ENCODE measurements at places on chromosomes 7 and 10.

- DNase-seq = no peak
Measured at GRCh38 chr7:52447581-52448180, 587.8 kb upstream of the POM121L12 start.

- no peak for DNase-seq
Measured at GRCh38 chr7:27200761-27201579, 1.1 kb upstream of the HOXA13 start.

DNA sequence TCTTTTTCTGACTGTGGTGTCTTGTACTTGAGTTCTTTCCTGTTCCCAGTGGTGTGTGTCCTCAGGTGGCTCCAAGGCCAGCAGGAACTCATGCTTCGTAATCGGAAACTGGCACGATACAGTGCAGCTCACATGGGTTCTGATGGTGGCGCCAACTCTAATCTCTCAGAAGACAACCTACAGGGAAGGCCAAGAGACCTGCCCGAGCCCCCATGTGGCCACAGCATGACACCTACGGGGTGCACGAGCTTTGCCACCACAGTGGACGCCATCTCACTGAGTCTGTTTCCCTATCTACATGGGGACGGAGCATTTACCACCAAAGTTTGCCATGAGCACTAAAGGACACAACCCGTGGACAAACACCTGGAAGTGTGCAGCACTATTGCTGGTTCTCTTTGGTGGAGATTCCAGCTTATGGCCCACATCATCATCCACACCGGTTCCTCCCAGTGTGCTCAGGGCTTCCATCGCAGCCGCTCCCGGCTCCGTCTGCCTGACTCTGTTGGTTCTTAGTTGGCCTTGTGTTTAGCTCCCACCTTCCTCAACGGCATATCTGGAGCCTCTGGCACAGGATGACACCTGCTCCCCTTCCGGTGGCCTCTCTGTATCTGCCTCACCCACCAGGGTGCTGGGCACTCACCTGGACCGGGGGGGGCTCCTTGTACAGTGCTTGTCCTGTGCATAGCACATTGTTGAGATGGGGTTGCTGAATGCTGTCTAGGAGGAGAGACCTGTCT, 586.6 kb upstream of the MKI67 start:
- DNase-seq = no peak

GRCh38 chr7:141562036-141562435, 10.8 kb downstream of the AGK start:
- DNase-seq = no peak

DNA sequence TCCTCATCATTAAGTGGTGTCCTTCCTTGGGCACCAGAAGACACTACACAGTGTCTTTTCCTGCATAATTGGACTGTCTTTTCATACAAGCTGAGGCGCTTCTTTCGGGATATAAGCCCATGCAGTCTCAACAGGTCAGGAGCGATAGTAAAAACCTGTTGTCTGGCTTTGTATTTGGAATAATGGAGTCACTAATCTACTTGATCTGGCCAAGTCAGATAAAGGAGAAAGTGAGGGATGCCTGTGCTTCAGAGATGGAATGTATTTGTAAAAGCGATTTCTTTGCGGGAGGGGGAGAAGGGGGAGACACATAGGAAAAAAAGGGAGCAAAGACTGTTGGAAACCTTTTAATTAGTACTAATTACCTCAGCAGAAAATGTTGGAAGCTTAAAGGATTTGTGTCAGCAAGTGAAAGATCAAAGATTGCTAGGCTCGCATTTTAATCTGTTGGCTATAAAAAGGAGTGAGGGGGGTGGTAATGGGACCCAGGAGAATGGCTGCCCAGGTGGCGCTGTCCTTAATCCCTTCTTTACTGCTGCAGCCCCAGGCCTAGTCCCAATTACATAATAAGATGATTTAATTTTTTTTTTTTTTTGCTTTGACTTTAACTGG, 581.4 kb downstream of the LRMDA start:
- peak; percentile 67 for DNase-seq

DNA sequence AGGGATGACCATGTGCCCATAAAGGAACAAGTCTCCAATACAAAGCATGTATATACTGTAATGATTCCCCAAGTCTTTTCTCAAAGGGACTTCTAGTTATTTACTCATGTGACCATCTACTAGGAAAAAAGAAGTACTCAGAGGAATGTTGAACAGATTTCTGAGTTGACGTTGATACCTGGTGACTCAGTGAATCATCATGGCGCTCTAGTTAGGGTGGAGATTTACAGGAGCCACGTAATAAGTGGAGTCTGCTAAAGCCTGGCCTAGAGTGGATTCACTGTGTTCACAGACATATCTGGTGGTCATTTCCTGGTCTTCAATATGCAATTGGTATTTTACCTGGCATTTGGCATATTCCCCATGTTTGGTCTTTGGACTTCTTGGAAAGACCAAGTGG, 302.2 kb upstream of the CACNA2D1 start:
- no peak for DNase-seq

All from NCI-H524 (cell line).